ENCODE measurements at places on chromosomes 6 and 20. TPM values are rescaled to one million over a fixed set of nuclear protein-coding genes. Genes with fewer than 3 reads are reported as not detected.
A peak's percentile ranks its signal among the peaks of the same experiment; 100 is the strongest.

REV3L gene
- total RNA-seq: 11.5 TPM

SLC13A3 gene
- 4.3 TPM for total RNA-seq

DNMT3B gene
- total RNA-seq: 4.4 TPM

APOBEC2 gene
- 6.2 TPM for total RNA-seq

GPR63 gene
- total RNA-seq: 1.2 TPM

VWA7 gene
- total RNA-seq: 2.9 TPM

DNA sequence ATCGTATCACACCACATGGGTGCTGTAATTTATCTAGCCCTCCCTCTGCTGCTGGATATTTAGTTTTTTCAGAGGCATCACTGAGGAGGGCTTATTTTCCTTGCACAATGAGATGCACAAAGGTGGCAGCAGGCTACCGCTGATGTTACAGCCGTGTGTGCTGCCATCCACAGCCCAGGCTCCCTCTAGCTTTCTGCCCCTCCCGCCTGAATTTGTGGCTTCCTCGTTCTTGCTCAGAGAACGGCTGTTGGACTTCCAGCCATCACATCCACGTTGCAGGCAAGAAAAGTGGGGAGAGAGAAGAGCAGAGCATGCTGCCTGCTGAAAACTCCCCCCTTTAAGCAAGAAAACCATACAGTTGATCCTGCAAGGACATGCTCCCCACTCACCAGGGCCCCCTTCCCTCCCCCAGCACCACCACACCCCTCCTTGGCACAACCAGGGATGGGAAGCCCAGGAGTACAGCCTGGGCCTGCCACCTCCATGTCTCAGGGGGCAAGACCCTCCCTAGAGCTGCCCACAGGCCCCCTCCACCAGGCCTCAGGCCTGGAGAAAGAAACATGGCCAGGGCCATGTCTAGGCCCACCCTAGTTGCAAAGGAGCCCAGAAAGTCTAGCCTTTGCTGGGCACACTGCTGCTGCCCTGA is 102.6 kb downstream of the MRPL14 start:
- no peak for DNase-seq

DNA sequence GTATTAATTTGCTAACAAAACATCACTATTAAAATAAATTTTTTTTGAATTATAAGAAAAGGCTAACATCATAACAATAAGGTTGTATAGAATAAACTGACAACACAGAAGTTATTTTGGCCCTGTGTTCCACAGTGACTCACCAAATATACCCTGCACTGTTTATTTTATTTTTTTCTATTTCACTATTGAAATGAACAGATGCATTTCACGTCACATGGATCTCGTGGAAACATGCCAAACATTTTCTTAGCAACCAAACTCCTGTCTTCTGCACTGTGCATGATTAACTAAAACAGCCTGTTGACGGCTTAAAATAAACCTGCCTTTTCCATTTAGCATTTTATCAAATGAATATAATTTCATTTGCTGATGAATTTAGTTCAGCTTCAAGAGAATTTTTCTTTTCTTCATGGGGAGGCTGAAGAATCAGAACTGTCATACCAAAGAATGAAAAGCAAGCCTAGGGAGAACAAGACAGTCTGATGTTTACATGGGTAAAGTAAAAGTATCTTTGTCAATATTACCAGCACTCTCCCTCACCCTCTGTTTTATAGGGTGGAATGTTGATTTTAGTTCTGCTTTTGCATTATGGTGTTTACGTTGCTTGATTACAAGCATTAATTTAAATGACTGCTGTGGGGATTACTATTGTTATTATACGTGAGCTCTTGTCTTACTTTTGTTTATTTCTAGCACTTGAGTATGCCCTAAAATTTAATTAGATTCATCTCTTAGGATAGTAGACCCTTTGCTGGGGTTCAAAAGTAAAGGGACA is 115.3 kb downstream of the LCA5 start:
- peak; percentile 75 for DNase-seq

GRCh38 chr20:51326201-51326819 is 216.2 kb downstream of the NFATC2 start:
- no peak for DNase-seq

DNA sequence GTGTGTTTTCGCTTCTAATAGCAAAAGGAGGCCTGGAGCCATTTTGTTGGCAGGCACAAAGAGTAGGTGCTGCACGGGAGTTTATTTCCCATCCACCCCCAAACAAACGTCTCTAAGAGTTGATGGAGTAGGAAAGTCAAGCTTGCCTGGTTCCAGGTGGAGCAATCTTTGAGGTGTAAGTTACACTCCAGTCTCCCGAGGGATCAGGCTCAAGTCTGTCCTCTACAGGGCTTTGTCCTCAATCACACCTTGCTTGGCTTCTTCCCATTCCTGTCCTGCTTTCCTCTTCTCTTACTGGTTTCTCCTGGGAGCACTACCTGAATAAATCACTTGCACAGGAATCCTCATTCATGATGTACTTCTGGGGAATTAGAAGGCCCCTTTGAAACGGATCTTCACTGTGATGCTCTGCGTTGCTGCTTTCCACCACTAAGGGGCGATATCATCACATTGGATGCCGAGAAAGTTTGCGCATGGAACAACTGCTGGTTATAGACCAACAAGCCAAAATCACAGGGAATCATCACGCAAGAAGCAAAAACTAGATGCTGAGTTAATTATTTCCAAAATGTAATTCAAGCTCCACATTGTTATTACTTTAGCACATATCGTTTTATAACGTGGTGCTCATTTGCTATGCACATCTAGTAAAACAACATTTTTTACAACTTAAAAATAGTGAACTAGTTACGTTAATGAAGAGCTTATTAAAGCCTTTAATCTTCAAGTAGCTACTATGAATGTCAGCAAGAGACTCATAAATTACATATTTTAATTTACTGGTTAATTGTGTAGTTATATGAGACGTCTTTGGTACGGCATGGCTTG is 156.8 kb downstream of the DNAH8 start:
- peak; percentile 38 for DNase-seq

- DNase-seq: no peak
Measured at GRCh38 chr6:102389994-102390393, 996.5 kb downstream of the GRIK2 start.

DNA sequence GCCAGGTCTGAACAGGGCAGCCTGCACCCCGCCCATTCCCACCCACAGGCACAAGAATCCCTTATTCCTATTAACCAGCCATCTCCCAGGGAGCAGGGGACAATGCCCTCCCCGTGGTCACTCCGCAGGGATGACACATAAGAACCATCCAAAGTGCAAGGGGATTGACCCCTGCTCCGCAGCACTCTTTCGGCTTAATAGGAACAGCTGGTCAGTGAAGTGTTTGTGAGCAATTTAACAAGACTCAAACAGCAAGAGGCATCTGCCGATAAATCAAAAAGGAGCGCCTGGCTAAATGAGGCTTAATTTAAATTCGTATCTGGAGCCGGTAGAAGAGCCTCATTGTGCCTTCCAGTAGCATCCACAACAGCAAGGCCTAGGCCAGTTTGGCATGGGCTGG is 389.4 kb downstream of the RNGTT start:
- no peak for DNase-seq

GRCh38 chr6:30749554-30750378 is 5.4 kb upstream of the IER3 start:
- peak; percentile 82 for DNase-seq

DNA sequence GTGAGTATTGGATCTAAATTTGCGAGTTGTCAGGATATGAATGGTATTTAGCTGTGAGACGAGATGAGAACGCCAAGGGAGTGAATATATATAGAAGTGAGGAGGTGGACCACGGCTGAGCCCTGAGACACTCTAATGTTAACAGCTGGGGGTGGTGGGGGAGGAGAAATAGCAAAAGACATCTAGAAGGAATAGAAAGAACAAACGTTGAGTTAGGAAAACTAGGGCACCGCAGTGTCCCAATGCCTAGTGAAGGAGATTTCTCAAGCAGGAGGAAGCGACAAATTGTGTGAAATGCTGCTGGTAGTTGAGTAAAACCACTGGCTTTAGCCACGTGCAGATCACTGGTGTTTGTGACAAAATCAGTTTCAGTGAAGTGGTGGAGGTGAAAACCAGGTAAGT is 56.9 kb downstream of the CD164 start:
- no peak for DNase-seq

DNA sequence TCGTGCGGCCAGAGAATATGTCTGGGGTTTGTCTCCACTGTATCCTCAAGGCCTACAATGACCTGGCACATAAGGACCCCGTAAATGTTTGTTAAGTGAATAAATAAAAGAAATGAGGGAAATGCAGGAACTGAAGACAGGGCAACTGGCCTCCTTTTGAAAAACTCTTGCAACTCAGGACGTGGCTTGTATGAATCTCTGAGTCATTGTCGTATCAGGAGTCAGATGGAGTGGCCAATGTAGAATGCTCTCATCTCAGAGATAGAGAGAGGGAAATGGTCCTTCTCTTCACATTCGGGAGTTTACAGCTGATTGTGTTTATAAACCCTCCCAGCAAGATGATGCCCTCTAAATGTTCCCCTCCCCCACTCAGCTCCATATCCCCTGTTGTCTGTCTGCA is 57.1 kb downstream of the UST start:
- no peak for DNase-seq

DNA sequence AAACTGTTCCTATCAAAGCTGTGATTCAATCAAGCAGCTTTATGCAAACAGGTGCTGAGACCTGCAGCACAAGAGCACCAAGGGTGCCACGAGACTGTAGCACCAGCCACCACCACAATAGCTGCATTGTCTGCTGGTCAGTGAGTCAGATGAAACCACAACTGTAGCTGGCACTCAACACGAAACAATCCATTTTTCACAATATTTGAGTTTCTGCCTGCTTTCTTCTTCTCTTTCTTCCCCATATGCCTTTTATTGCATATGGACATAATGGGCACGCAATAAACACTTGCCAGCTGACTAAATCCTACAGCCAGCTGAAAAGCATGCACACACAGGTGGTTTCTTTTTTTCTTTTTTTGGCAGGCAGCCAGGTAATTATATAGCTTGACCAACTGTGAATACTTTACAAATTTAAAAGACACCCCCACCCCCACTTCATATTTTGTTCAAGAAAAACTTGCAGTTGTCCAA is 16.6 kb downstream of the SLC2A12 start:
- no peak for DNase-seq

DNA sequence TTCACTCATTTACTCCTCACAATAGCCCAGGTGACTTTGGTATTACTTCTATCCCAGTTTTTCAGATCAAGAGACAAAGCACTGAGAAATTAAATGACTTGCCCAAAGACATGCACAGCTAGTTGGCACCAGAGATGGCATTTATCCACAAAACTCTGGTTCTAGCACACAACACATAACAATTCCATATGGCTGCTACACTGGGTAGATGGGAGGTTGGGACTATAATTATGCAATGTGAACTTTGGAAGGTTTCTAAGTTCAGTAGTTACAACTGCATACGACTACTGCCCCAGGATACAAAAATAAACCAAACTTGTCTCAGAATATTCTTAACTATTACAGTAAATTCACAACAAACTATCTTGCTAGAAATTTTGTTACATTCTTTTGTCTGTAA is 54.2 kb upstream of the MLIP start:
- DNase-seq: no peak

DNA sequence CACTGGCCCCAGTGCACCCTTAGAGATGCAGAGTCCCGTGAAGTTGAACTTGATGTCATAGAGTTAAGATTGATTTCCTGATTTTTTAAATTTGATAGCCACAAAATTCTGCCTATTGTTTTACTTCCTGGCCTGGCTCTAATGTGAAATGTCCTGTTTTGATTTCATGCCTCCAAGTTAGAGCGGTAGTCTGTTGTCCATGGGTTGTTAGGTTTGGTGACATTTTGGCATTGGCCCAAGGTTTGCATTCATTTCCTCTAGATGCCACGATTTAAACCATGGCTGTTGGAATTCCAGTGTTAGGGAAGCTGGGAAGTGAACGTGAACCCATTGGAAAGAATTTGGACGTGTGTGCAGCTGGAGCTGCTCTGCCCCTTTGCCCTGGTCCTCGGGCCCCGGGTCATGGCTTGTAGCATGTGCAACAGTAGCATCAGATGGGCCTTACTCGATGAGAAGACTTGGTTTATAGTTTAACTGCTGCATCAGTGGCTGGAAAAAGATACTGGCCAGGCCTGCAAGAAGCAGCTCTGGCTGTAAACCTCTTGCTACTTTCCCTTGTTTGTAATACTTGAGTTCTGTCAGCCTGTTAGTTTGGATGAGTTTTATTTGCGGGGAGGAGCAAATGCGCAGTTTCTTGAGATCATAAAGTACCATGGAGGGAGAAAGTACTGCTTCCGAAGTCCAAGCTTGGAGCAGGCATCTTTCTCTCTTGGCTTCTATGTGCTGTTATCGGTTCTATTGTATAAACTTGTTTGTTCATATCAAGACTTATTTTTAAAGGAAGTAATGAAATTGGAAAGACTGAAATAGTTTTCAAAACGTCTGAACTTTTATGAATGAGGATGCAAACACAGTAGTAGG is 121.4 kb upstream of the CLDN20 start:
- DNase-seq: no peak

GRCh38 chr20:46619445-46619844 is 31.8 kb downstream of the SLC13A3 start:
- no peak for DNase-seq

DNA sequence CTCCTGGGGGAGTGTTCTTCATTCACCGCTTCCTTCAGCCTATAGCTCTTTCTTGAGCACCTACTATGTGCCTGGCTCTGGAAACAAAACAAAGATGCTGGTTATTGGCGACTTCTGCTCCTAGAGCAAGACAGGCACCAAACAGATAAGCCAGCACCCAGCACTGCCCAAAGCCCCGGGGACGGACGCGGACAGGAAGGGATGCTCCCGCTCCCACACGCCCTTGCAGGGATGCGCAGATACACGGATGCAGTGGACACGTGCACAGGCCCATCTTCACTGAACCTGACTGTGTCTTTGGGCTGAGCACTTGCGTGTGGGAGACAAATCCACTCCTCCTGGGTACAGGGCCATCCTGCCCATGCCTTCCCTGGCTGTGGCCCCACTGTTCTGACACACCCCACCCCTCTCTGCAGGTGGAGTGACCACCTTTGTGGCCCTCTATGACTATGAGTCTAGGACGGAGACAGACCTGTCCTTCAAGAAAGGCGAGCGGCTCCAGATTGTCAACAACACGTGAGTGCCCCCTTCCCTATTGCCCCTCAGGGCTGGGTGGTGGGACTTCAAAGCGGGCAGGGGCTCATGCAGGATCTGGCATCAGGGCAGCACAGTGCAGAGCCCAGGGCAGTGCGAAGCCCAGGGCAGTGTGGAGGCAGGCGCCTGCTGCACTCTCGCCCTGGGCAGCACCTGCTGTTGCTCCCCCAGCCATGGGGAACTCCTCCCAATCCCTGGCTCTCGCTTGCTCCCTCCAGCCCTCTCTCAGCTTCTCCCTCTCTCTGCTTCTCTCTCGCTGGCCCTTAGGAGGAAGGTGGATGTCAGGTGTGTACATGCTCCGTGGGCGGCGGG is 39.9 kb downstream of the SRC start:
- no peak for DNase-seq
